Suprapubic skin (tissue), 4 donors: ENCODE measurements at places on chromosomes 5 and 9. TPM values are rescaled to one million over a fixed set of nuclear protein-coding genes. Genes with fewer than 3 reads are reported as not detected.

Gene CCDC152
- not detected for total RNA-seq

Gene PRLR
- 16.7 TPM for total RNA-seq

Gene AGXT2
- not detected for total RNA-seq

Gene TRIM36
- 1.1 TPM for total RNA-seq

Gene PDZD2
- 195 TPM for total RNA-seq

Gene GPR151
- not detected for total RNA-seq

Gene TNFSF8
- total RNA-seq: 0.23 TPM

Gene STK32A
- 5.3 TPM for total RNA-seq
